ENCODE measurements at places on chromosomes 11 and 22.

DNA sequence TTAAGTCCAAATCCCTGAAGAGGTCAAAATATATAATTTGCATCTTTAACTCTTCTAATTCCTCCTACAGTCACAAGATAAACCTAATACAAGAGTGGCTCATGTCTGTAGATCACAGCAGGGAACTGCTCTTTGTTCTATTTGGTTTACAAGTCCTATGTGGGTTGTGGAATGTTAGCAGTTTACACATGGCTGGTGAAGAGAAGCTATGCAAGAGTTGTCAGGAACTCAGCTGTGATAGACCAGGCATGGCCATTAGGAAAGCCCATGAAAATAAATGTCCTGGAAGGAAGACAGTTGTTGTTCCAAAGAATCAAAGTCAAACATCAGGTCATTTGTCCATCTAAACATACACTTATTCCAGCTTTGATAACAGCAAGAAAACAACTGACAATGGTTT is 312.4 kb upstream of the PITPNB start:
- peak; percentile 65 for DNase-seq
- no peak overlapping the region for H3K4me3 ChIP-seq
- no peaks in the 10 kb centered on the region for H3K27me3 ChIP-seq
- H3K36me3 ChIP-seq: no peaks in the 10 kb centered on the region
- no peaks in the 10 kb centered on the region for H3K4me1 ChIP-seq

DNA sequence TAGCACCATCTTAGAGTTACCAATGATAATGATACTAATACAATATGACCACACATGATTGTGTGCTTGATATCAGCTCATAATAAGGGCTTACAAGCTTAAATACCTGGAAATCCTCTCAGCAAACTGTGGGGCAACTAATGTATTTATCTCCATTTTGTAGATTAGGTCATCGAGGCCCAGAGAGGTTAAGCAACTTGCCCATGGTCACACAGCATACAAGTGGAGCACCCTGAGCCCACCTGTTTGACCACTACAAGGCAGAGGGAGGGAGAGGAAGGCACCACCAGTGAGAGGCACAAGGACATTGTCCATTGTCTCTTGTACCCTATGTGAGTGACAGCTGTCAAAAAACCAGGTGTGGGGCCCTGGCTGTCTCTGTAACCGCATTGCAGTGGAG is 123.7 kb downstream of the MIAT start:
- DNase-seq: no peak
- H3K4me3 ChIP-seq: no peak overlapping the region
- H3K4me1 ChIP-seq: no peaks in the 10 kb centered on the region
- H3K27me3 ChIP-seq: peaks cover 7% of the 10 kb centered on the region
- H3K27ac ChIP-seq: no peak overlapping the region
- peaks cover 8% of the 10 kb centered on the region for H3K36me3 ChIP-seq

DNA sequence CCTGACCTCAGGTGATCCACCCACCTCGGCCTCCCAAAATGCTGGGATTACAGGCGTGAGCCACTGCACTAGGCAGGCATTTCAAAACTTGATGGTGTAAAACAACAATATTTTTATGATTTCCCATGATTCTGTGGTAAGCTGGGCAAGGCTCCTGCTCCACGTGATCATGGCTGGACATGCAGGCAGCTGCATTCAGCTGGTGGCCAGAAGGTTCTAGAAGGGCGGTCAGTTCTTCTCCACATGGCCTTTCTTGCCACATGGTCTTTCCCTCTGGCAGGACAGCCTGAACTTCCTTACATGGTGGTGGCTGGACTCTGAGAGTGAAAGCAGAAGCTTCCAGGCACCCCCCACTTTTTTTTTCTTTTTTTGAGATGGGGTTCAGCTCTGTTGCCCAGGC is 9.9 kb upstream of the RASD2 start:
- peaks cover 31% of the 10 kb centered on the region for H3K27me3 ChIP-seq
- H3K4me3 ChIP-seq: no peak overlapping the region
- no peaks in the 10 kb centered on the region for H3K36me3 ChIP-seq
- H3K27ac ChIP-seq: no peak overlapping the region
- H3K4me1 ChIP-seq: no peaks in the 10 kb centered on the region
- DNase-seq: no peak

GRCh38 chr11:116078101-116078591 is 573.9 kb upstream of the CADM1 start:
- peak; percentile 3 for DNase-seq
- no peak overlapping the region for H3K4me3 ChIP-seq
- peaks cover 6% of the 10 kb centered on the region for H3K4me1 ChIP-seq
- no peak overlapping the region for H3K27ac ChIP-seq

GRCh38 chr11:60396382-60396781 is at the start of gene MS4A14:
Gene MS4A14, plus strand, starts transcription at chr11:60396459. Its CDS starts 120 bp downstream, at chr11:60396579.
- no peaks in the 10 kb centered on the region for H3K27me3 ChIP-seq
- no peaks in the 10 kb centered on the region for H3K4me1 ChIP-seq
- H3K27ac ChIP-seq: no peak within 1 kb of the TSS
- H3K4me3 ChIP-seq: no peak within 1 kb of the TSS

DNA sequence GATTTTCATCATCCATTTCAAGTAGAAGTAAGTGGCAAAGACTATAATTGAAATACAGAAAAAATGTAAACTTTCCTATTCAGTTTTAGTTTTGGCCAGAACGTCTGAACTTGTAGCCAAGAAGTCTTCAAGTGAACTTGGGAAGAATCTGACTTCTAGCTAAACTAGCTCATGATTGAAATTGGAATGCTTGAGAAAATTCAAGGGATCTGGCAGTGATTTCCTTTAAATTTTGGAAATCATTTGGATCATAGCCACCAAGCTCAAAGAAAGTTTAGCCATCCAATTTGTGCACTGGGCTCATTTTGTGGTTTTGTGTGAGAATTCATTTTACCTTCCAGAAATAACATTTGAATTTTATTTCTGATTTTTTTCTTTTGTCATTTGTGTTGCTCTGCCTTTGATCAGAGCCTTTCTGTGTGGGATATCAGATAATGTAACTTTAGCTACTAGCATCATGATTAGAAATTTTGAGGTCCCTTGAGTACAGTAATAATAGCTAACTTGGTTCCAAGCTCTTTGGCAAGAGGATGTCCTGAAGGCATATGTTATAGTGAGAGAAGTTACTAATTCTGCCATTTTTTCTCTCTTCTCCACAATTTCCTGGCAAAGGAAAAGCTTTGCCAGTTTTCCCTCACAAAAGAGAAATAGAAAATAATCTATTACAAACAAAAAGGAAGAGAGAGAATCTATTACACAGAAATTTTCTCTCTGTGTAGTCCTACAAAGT is 2123.7 kb upstream of the RAG2 start:
- no peaks in the 10 kb centered on the region for H3K27me3 ChIP-seq
- H3K4me3 ChIP-seq: no peak overlapping the region
- H3K36me3 ChIP-seq: no peaks in the 10 kb centered on the region
- no peaks in the 10 kb centered on the region for H3K4me1 ChIP-seq

- no peaks in the 10 kb centered on the region for H3K36me3 ChIP-seq
- H3K27me3 ChIP-seq: peaks cover 27% of the 10 kb centered on the region
- H3K4me1 ChIP-seq: no peaks in the 10 kb centered on the region
- no peak overlapping the region for H3K27ac ChIP-seq
- no peak for DNase-seq
- no peak overlapping the region for H3K4me3 ChIP-seq
These were observed 1394.0 kb downstream of the BRD1 start for GRCh38 chr22:48433647-48434046.

DNA sequence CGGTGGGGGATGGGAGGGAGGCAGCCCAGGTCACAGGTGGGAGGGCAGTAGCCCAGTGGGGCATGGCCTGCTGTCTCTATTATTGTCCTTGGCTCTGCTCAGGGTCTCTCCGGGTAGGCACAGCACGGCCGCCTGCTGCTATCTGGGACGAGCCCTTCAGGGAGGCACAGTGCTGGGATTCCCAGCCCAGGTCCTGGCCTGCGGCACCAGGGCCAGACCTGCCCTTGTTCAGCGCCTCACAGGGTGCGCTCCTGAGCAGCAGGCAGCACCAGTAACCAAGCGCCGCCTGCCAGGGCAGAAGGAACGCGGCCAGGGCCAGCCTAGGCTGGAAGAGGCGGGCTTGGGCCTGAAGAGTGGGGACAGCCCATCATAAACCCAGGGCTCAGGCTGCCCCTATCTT is 151.0 kb downstream of the MPPED1 start:
- no peak overlapping the region for H3K4me3 ChIP-seq
- no peaks in the 10 kb centered on the region for H3K27me3 ChIP-seq
- H3K36me3 ChIP-seq: no peaks in the 10 kb centered on the region
- H3K4me1 ChIP-seq: no peaks in the 10 kb centered on the region
- no peak for DNase-seq
- H3K27ac ChIP-seq: no peak overlapping the region

DNA sequence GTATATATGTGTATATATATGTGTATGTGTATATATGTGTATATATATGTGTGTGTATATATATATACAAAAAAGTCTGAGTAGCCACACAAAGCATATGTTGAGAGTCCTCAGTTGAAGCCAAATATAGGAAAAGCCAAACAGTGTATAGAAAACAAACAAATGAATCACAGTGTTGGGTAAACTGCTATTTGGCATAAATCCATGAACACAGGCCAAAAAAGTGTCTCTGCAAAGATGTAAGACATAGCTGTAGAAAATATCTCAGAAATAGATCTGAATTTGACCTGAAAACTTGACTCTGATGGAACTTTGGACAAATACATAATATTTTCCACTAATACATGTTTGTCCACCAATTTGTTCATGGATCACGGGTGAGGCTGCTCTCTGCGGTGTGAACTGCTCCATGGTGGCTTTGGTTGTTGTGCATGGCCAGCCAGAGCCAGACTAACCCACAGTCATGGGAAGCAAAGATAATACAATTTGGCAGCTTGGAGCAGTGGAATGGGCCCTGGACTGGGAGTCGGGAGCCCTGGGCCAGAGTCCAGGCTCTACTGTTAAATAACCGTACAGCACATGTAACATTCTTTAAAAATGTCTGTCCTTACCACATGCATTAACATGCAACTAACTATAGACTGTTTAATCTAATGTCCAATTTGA is 76.9 kb upstream of the EED start:
- H3K27me3 ChIP-seq: no peaks in the 10 kb centered on the region
- no peaks in the 10 kb centered on the region for H3K36me3 ChIP-seq
- H3K27ac ChIP-seq: no peak overlapping the region
- H3K4me3 ChIP-seq: no peak overlapping the region

- H3K27me3 ChIP-seq: no peaks in the 10 kb centered on the region
- H3K4me3 ChIP-seq: peak overlapping the region; percentile 98
- H3K27ac ChIP-seq: no peak overlapping the region
- peaks cover 30% of the 10 kb centered on the region for H3K36me3 ChIP-seq
- no peak for DNase-seq
These were observed 1.1 kb downstream of the RRP8 start for GRCh38 chr11:6602096-6602940.

GRCh38 chr22:27507935-27508526 is 293.5 kb downstream of the MN1 start:
- H3K36me3 ChIP-seq: no peaks in the 10 kb centered on the region
- H3K4me1 ChIP-seq: peaks cover 20% of the 10 kb centered on the region
- H3K4me3 ChIP-seq: no peak overlapping the region
- no peaks in the 10 kb centered on the region for H3K27me3 ChIP-seq

DNA sequence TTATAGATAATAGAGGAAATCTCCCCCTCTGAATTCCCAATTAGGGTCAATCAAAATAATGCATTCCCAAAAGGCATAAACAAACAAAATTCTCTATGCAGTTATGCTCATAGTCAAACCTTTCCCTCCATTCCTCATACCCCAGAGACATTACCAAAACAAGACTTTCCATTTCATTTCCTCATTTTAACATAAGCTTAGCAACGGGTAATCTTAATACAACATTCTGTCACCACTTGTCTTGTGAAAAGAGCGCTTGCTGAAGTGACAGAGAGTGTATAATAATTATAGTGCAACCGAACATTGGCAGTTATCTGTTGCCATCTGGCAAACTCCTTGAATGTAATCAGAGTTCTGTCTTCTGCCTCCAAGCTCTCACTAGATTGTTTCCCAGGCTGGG is 1.2 kb upstream of the SLN start:
- DNase-seq: no peak
- H3K27me3 ChIP-seq: peaks cover 16% of the 10 kb centered on the region
- no peaks in the 10 kb centered on the region for H3K4me1 ChIP-seq
- H3K36me3 ChIP-seq: no peaks in the 10 kb centered on the region

DNA sequence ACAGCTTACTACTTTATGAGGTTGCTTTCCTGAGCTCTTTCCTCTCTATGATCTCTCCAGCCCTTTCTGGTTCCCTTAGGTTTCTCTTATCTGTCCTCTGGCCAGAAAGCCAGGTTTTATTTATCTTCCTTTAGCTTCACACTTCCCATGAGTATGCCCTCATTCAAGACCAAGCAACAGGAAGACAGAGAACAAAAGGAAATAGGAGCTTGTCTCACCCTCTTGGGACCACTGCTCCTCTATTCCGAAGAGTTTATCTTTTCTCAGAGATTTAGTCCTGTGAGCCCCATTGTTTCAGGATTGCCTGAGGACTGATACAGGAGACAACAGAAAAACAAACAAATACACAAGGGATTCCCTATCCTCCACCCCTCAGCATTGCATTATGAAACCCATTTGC is 62.4 kb upstream of the CCDC179 start:
- H3K27me3 ChIP-seq: no peaks in the 10 kb centered on the region
- no peaks in the 10 kb centered on the region for H3K4me1 ChIP-seq
- no peak for DNase-seq
- H3K36me3 ChIP-seq: no peaks in the 10 kb centered on the region
- H3K4me3 ChIP-seq: no peak overlapping the region

Data from mesenchymal stem cell (in vitro differentiated cells and primary cell).